ENCODE measurements at places on chromosomes 12 and 14.

- no peak overlapping the region for H3K27ac ChIP-seq
- peaks cover 17% of the 10 kb centered on the region for H3K36me3 ChIP-seq
- DNase-seq: no peak
- H3K4me1 ChIP-seq: peaks cover 6% of the 10 kb centered on the region
- no peak overlapping the region for H3K4me3 ChIP-seq
- peaks cover 2% of the 10 kb centered on the region for H3K27me3 ChIP-seq
Measured at GRCh38 chr12:10234562-10234961, 21.9 kb downstream of the GABARAPL1 start.

DNA sequence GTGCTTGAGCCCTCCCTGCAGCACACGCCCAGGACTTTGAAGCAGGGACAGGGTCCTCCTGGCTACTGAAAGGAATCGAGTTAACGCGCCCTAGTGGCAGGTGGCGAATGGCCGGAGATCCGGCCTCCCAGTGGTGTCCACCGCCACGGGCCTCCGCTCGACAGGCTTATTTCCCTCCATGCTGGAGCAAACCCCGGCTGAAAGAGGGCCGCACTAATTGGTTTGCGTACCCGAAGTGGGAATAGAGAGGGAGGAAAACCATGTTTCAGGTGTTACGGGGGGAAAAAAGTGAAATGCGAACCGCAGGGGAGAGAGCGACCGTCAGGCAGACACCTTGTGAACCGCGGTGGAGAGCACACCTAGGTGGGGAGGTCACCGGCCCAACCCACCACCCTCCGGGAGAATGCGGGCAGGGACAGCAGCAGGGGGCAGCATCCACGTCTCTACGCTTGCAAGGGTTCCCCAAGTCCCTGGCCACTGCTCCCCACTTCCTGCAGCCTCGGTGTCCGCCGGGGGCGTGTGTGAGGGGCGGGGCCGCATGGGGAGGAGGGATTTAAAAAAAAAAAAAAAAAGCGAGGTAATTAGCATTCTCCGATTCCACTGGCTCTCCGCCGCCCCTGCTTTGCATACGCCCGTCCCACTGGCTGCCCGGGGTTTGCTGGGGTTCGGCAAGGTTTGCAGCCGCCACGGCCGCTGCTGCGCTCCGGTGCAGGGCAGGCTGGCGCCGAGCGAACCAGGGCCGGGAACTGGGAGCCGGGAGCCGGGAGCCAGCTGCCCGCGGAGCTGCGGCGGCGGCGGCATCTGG lies 224.6 kb upstream of the CRY1 start:
- DNase-seq: peak; percentile 94
- H3K27me3 ChIP-seq: peaks cover 84% of the 10 kb centered on the region
- H3K36me3 ChIP-seq: no peaks in the 10 kb centered on the region
- peaks cover 23% of the 10 kb centered on the region for H3K4me1 ChIP-seq

GRCh38 chr12:87234898-87235297 lies 794.3 kb downstream of the C12orf50 start:
- H3K36me3 ChIP-seq: no peaks in the 10 kb centered on the region
- peak overlapping the region; percentile 1 for H3K27ac ChIP-seq
- DNase-seq: no peak
- H3K27me3 ChIP-seq: no peaks in the 10 kb centered on the region
- no peak overlapping the region for H3K4me3 ChIP-seq

GRCh38 chr14:58705066-58705465 lies 67.3 kb downstream of the DACT1 start:
- H3K4me1 ChIP-seq: peaks cover 69% of the 10 kb centered on the region
- DNase-seq: no peak
- H3K36me3 ChIP-seq: no peaks in the 10 kb centered on the region
- no peak overlapping the region for H3K27ac ChIP-seq

GRCh38 chr14:83958359-83958758 lies 1571.6 kb upstream of the FLRT2 start:
- no peak overlapping the region for H3K27ac ChIP-seq
- H3K27me3 ChIP-seq: no peaks in the 10 kb centered on the region
- DNase-seq: no peak
- H3K36me3 ChIP-seq: no peaks in the 10 kb centered on the region

- H3K4me3 ChIP-seq: no peak overlapping the region
- no peak overlapping the region for H3K27ac ChIP-seq
- no peak for DNase-seq
- H3K36me3 ChIP-seq: peaks cover 22% of the 10 kb centered on the region
- H3K4me1 ChIP-seq: peaks cover 5% of the 10 kb centered on the region
Measured at GRCh38 chr12:50120953-50121352, 8.9 kb downstream of the COX14 start.

DNA sequence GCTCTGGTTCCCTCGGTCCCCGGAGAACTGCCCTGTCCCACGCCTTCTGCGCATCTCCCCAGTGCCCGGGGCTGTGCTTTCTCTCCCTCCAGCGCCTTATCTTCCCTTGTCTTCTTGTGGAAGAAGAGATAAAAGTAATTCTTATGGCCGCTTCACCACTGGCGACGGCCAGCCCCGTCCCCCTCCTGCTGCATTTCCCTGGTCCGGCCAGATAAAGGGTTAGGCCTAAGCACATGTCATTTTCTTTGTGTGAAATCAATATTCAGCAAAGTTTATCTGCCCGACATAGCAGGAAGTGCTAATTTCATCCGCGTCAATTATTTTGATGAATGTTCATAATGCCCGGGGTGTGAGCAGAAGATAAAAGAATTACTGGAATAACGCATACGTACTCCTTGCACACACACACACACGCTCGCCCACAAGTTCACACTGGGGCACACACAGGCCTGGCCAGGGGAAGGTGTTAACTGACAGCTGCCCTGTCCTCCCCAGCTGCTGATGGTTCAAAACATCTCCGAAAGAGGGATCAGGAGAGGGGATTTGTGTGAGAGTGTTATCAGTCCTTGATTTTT lies 177.7 kb upstream of the LHX5 start:
- H3K27me3 ChIP-seq: peaks cover 38% of the 10 kb centered on the region
- H3K4me3 ChIP-seq: no peak overlapping the region
- DNase-seq: no peak
- no peaks in the 10 kb centered on the region for H3K36me3 ChIP-seq

DNA sequence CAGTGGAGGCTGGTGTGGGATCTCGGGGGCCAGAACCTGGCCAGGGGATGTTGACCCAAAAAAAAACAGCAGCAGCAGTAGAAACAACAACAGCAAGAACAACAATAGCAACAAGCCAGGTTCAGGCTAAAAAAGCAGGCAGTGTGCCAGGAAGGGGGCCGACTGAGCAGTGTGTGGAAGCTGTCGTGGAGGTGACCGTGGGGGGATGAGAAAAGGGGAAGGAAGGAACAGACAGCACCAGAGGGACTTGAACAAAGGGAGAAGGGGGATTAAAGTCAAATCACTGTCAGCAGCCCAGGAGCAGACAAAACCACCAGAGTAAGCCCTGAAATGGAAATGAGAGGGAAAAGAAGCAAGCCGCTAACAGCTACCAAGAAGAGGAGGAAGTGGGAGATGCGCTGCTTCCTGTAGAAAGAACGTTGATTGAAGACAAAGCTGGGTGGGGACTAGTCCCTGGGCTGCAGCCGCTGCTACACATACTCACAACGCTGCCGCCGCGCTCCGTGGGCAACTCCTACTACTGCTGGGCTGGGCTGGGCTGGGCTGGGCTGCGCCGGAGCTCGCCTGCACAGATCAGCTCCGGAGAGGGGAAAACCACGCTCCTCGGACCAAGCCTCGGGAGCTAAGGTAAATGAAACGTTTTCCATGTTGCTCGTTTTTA lies at the start of gene GNG2:
GNG2 (plus strand) TSS at position 449 of the 661 bp plus-strand sequence. CDS start 90,067 bp downstream, outside the sequence.
- H3K36me3 ChIP-seq: no peaks in the 10 kb centered on the region
- H3K4me3 ChIP-seq: peak within 1 kb of the TSS; percentile 95
- H3K27ac ChIP-seq: peak within 1 kb of the TSS; percentile 42
- peak; percentile 73 for DNase-seq
- peaks cover 58% of the 10 kb centered on the region for H3K4me1 ChIP-seq

- peaks cover 18% of the 10 kb centered on the region for H3K36me3 ChIP-seq
- no peak overlapping the region for H3K4me3 ChIP-seq
- H3K27ac ChIP-seq: no peak overlapping the region
- H3K4me1 ChIP-seq: no peaks in the 10 kb centered on the region
Measured at GRCh38 chr14:77507762-77508161, 9.1 kb upstream of the ISM2 start.

DNA sequence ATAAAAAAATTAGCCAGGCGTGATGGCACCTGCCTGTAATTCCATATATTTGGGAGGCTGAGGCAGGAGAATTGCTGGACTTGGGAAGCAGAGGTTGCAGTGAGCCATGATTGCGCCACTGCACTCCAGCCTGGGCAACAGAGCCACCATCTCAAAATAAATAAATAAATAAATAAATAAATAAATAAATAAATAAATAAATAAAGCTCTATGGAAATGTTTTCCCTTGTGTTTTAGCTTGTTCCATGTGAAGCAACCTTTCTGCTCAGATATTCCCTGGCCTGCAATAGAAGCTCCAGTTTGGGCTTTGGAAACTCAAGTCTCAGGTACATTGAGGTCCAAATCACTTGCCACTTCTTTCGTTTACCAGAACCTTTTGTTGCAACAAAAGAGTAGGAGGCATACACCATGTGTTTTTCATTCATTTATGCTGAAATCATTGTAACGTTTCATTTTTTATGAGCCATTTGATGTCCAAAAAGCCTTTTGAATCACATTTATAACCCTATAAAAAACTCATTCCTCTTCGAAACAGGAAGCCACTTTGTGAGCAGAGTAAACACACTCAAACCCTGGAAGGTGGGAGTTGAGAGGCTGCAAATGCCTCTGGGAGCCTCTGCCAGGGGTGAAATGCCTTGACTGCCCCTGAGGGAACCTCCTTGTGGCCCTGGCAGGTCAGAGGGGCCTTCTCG lies 376.6 kb upstream of the TBX3 start:
- no peaks in the 10 kb centered on the region for H3K36me3 ChIP-seq
- no peak overlapping the region for H3K4me3 ChIP-seq
- H3K4me1 ChIP-seq: peaks cover 23% of the 10 kb centered on the region
- no peaks in the 10 kb centered on the region for H3K27me3 ChIP-seq
- no peak overlapping the region for H3K27ac ChIP-seq
- DNase-seq: no peak

DNA sequence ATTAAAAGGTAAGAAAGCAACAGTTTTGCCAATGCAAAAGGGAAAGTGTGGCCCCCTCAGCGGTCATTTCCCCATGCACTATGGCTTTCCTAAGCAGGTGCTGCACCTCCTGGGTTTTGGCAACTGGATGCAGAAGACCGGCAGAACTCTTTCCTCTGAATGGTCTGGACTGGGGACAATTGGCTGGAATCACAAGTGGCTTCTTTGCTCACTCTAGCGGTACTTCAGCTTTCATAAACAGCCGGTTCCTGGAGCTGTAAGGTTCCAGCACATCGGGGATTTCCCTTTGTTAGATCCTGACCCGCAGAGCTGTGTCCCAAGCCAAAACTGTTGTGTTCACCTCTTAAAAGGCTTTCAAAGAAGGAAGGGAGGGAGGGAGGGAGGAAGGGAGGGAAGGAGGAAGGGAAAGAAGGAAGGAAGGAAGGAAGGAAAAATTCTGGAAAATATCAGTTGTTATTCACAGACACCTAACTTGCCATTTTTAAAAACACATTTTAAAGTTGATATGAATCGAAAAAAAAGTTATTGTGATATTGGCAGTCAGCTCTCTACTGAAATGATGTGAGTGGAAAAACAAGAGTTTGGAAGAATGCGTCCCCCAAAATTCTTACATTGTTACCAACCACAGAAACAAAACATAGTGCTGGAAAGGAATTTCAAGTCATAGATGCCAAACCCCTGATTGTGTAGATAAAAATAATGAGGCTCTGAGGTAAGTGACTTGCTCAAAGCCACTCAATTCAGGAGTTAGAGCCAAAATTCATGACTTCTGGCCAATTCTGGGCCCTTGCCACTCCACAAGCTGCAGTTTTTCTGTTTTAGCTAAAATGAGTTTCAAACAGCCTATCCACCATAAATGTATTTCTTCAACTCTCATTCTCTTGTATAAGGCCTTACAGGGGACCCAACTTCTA lies 220.6 kb upstream of the HMGA2 start:
- peaks cover 4% of the 10 kb centered on the region for H3K27me3 ChIP-seq
- H3K4me1 ChIP-seq: peaks cover 38% of the 10 kb centered on the region

DNA sequence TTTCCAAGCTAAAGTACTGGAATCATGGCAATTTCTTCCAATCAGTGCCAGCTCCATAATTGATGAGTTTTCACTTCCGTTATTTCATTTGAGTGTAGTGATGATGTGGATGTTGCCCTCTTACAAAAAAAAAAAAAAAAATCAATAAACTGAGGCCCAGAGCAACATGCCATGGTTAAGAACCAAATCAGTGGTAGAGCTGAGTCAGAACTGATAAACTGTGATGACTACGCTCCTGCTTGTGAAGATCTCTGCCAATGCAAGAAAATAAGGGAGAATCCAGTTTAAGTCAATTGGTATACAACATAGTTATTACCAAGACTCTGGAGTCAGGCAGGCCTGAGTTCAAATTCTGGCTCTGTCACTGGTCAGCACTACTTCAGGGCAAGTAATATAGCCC lies 102.7 kb downstream of the GPR135 start:
- H3K27ac ChIP-seq: no peak overlapping the region
- no peak for DNase-seq
- peaks cover 54% of the 10 kb centered on the region for H3K36me3 ChIP-seq
- no peak overlapping the region for H3K4me3 ChIP-seq
- no peaks in the 10 kb centered on the region for H3K27me3 ChIP-seq
- peaks cover 5% of the 10 kb centered on the region for H3K4me1 ChIP-seq

DNA sequence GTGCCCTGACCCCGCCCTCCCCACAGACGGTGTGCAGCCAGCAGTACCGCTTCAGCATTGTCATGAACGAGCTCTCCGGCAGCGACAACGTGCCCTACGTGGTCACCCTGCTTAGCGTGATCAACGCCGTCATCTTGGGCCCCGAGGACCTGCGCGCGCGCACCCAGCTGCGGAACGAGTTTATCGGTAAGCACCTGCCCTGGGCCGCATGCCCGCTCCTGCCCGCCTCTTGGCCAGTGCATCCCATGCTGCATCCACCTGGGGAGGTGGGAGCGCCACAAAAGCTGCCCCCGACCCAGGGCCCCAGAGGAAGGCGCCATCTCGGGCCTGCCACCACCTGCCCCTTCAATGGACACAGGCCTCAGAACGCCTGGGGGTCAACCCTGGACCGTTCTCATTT lies 13.9 kb downstream of the INF2 start:
- H3K27me3 ChIP-seq: peaks cover 12% of the 10 kb centered on the region
- DNase-seq: no peak
- no peak overlapping the region for H3K4me3 ChIP-seq
- H3K4me1 ChIP-seq: peaks cover 13% of the 10 kb centered on the region
- no peak overlapping the region for H3K27ac ChIP-seq

- no peaks in the 10 kb centered on the region for H3K36me3 ChIP-seq
- H3K27ac ChIP-seq: no peak overlapping the region
- DNase-seq: no peak
- H3K4me3 ChIP-seq: no peak overlapping the region
Measured at GRCh38 chr12:44078273-44078672, 242.4 kb downstream of the TMEM117 start.

DNA sequence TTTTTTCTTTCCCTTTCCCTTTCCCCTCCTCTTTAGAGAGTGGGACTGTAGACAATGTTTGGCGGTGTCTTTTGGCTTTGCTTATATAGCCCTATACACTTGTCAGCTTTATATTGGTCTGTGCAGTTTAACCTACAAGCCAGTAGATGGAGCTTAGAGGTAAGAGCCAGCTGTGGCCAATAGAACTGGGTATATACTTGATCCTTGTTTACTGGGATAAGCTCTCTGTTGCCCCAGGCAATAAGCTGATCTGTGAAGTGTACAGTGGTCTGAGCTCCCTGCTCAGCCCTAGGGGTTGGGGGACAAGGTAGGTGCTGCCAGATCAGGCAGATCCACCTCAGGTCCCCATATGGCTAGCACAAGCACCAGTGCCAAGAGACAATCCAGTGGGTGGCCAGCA lies 434.1 kb downstream of the NOVA1 start:
- no peaks in the 10 kb centered on the region for H3K27me3 ChIP-seq
- DNase-seq: no peak
- H3K36me3 ChIP-seq: no peaks in the 10 kb centered on the region
- no peaks in the 10 kb centered on the region for H3K4me1 ChIP-seq
- no peak overlapping the region for H3K4me3 ChIP-seq

Measured in nephron progenitor cell (in vitro differentiated cells).